CD4-positive, CD25-positive, alpha-beta regulatory T cell (primary cell): ENCODE measurements at places on chromosomes 3 and 15. TPM values are rescaled to one million over a fixed set of nuclear protein-coding genes. Genes with fewer than 3 reads are reported as not detected.

Gene CLDN16
- polyA plus RNA-seq: not detected

Gene PTPRG
- not detected for polyA plus RNA-seq

Gene TLR9
- polyA plus RNA-seq: not detected

Gene IGSF10
- polyA plus RNA-seq: not detected

Gene CD200
- polyA plus RNA-seq: 2.8 TPM

Gene TMC3
- polyA plus RNA-seq: 0.05 TPM

Gene ZNF662
- polyA plus RNA-seq: 0.60 TPM

Gene DBR1
- polyA plus RNA-seq: 27.2 TPM

Gene ARPIN
- polyA plus RNA-seq: not detected

Gene SEC62
- polyA plus RNA-seq: 138 TPM

Gene CLSTN2
- polyA plus RNA-seq: not detected
